Cortex of kidney (tissue), 1 donor: ENCODE measurements at places on chromosomes 7 and 10.

- no peak for DNase-seq
These were observed 227.7 kb downstream of the MAD1L1 start for GRCh38 chr7:2004841-2005725.

DNA sequence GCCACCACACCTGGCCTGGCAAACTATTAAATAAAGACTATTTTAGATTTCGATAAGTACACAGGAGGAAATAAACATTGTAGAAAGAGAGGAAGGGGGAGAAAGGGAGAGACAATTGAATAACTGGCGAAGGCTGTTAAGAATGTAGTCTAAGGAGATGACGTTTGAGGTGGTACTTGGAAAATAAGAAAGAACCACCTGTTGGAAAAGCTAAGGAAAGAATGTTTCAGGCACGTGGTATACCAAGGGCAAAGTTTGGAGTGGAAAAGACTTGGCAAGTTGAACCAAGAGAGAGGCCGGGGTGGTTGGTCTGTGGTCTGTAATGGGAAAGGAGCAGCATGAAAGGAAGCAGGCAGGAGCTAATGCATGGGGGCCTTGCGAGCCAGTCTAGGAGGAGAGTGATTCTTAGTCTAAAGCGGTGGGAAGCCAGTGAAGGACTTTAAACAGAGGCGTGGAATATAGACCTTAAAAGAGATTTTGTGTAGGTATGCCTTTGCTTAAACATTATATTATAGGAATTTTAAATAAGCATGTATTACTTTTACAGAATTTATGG lies 9.4 kb downstream of the ING3 start:
- DNase-seq = no peak

DNA sequence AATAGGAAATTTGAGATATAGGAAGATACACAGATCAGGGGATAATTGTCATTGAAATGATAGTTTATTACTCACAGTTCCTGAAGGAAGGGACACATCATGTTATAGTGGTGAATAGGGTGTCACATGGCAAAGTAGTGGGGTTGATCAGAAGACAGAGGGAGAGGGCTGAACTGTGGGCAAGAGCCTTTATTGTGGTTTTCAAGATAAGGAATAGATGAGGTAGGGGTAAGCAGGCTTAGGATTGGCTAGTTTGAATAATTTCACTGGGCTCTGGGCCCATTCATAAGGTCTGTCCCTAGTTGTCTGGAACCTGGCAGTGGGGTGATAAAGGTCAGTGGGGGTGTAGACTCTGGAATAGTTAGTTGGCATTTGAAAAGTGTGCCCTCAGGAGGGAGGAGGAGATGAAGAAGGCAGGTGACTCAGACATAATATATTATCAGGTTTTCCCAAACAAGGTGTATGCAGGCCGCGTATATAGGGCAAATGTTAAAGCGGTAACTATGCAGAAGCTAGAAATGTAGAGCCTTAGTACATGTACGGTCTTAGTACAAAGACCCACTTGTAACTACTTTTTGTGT lies 18.5 kb downstream of the FGL2 start:
- no peak for DNase-seq

DNA sequence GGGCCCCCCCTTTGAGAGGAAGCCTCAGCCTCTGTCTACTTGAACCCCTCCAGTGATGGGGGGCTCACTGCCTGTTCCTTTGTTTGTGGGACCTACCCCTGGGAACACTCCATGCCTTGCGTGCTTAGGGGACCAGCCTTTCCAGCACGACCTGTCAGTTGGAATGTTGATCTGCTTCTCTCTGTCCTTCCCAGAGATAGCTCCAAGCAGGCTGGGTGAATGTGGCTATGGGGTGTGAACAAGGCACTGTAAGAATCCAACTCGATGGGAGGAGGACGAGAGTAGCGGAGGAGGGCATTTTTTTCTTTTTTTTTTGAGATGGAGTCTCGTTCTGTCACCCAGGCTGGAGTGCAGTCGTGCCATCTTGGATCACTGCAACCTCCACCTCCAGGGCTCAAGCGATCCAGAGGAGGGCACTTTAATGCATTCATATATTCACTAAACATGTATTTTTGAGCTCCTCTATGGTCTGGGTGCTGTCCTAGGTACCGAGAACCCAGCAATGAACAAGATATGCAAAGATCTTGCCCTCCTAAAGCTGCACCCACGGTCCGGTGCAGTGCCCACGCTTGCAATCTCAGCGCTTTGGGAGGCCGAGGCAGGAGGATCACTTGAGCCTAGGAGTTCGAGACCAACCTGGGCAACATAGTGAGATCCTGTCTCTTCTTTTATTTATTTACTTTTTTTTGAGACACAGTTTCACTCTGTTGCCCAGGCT lies 8.5 kb downstream of the CLIP2 start:
- no peak for DNase-seq

- DNase-seq = no peak
These were observed 45.4 kb downstream of the KAT6B start for GRCh38 chr10:74871595-74872382.

- DNase-seq = no peak
These were observed 39.6 kb downstream of the DYNC1I1 start for GRCh38 chr7:95811846-95812445.
